Activated CD4-positive, CD25-positive, alpha-beta regulatory T cell treated with anti-CD3 and anti-CD28 coated beads, Interleukin-2, amount 50 U/mL, for 72 hours (primary cell): ENCODE measurements at places on chromosomes 5 and 9.
A peak's percentile ranks its signal among the peaks of the same experiment; 100 is the strongest.

GRCh38 chr5:172740428-172741205 lies 30.4 kb downstream of the DUSP1 start:
- no peak for DNase-seq

DNA sequence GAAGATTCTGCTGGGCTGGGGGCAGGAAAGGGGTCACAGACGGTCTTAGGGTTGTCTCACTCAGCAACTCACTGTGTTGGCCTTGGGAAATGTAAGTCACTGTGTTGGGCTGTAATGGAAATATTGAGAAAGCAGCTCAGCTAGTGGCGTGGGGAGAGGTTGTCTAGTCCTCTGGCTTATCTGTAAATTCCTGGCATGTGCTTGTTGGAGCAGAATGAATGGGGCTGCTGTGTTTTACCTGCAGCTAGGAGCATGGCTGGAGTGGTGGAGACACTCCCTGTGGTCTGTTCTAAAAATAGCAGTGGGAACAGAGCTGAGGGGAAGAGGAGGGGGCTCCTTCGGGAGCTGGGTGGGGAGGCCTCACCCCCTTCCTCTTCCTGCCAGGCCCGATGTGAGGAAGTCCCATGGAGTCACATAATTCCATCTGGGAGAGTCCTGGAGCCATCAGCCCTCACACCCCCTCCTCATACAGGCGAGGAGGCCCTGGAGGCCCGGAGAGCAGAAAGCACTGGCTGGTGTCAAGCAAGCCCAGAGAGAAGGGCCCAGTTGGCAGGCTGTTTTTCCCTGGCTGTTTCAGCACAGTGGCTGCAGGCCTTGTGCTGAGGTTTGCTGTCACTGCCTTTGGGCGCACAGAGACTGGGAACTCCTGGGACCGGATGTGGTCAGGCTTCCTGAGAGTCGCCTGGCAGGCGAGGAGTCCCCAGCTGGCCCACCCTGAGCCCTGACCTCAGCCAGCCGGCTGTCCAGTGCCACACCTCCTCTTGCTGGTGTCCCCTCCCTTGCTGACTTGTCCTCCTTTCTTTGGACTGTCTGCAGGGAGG lies 84.9 kb downstream of the RGS3 start:
- no peak for DNase-seq

DNA sequence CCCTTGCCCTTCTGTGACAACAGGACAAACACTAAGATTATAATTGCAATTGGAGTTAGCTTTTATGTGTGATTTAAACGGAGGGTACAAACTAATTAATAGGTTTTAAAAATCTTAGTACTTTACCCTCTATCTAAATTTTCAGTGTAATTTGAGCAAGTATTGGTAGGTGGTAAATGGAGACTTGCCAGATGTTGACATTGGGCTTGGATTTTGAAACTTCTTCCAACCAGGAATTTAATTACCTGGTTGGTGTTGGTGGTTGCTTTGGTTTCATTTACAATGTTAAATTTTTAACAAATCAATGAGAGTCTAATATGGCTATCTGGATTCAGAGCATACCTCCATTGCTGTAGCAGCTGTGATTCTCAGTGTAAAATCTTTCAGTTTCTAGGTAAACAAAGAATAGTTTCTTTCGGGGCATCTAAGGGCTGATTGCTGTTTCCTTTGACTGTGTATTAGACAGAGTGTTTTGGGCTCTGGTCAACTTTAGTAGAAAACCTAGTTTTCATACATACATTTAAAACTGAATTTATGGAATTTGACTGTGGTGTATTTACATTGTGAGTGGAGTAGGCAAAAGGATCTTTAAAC lies 1.9 kb downstream of the DAPK1 start:
- DNase-seq, result no peak

- DNase-seq, result no peak
These were observed 492.4 kb upstream of the KLF4 start for GRCh38 chr9:107982001-107982400.

GRCh38 chr5:52773342-52773741 lies 14.4 kb upstream of the ITGA1 start:
- no peak for DNase-seq

DNA sequence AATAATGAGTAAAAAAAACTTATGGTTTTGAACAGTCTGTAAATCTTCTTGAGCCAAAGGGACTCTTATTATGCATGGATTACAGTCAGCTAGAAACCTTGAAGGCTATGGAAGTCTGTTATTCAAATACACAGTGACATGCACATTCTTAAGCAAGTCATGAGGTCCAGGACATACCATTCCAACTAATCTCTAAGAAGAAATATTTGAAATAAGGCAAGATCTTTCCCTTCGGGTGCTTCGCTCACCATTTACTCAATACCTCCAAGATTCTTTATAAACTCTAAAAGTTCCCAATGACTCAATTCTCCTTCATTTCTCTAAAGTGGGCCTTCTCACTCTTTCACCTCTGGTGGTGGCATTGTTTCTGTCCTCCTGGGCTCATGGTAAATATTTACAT lies 811.0 kb downstream of the NR2F1-AS1 start:
- DNase-seq, result no peak

DNA sequence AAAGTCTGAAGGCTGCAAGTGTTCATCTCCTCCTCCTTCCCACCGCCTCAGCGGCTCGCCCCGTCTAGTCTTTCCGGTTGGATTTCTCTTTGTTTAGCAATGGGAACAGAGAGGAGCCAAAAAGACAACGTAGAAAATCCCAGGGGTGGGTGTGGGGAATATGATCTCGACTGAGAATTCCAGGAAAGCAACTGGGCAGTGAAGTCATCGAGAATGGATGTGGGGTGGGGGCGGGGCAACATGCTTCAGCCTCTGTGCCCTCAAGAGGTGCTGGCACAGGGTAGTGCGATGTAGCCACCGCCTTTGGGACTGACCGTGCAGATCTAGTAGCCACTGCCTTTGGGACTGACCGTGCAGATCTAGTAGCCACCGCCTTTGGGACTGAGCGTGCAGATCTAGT lies 12.9 kb downstream of the MSX2 start:
- no peak for DNase-seq

DNA sequence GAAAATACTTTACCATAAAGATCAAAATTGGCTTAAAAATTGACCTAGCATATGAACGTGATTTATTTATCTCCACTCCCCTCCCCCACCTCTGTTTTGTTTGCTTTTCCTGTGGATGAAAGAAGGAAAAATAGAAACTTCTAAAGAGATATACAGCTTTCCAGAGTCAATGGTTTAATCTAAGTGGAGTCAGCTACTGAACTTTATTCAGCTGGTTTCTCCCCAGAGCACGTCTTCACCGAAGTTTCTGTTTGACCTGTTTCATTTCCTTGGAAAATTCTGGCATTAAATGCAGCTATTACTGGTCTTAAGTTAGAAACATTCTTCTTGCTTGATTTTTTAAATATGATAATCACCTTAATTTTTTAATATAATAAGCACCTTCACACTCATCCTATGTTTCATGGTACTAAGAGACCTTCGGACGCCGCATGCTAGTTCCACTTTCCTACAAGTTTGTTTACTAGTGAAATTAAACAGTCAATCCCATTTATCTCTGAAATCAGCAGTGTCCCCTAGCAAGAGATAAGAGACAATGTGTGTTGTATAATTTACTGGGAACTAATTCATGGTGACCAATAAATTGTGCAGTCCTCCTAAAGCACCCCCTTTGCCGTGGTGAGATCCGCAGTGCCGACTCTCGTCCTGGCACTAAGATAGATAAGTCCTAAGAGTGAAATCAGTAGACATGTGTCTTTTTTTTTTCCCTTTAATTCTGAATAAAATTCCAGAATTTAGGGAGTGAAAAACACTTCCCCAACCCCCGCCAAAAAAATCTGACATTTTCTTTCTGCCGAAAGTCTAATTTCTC lies 89.9 kb downstream of the ARL15 start:
- no peak for DNase-seq

DNA sequence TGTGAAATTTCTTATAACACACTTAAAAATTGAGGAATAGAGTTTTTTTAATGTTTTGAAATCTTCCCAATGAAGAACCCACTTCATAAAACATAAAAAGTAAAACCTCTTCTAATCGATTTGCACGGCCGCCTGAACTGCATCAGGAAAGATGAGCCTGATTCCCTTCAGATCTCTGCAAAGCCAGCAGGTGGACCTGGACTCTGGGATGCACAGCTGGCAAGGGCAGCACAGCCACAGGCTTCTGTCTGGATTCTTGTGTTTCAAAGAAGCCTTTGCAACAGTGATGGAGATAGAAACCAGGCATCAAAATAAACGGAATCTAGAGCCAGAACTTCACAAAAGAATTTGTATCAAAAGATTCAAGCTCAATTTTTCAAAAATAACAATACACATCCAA lies 36.0 kb upstream of the SPATA31C2 start:
- DNase-seq, result no peak

- no peak for DNase-seq
These were observed 290.6 kb downstream of the FER start for GRCh38 chr5:109038209-109038840.

DNA sequence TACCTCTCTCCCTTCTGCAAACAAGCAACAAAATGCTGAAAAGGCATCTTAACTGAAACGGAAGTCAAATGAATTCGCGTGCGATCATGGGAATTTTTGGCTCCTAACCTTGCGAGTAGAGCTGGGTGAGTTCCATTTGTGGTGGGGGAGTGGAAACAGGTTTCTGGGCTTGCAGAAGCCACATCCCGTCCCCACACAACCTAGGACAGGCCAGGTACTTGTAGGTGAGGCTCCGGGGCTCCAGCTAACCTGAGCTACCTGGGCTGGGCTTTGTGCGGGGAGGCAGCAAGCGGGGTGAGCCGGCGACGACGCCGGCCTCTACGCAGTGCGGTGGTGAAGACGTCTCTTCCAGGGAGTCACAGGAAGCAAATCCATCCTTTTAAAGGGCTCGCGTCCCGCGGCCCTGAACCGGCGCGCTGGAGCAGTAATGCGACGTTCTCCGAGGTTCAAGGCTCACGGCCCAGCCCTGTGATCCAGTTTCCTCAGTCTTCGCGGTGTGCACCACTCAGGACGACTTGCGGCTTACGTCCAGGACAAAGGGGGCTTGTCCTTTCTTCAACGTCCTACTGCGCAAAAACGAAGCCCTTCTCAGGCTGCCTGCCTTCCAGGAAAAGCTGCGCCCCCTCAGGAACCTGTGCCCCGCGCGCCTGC lies 567 bp upstream of the SPIN1 start:
- DNase-seq, result peak; percentile 40

DNA sequence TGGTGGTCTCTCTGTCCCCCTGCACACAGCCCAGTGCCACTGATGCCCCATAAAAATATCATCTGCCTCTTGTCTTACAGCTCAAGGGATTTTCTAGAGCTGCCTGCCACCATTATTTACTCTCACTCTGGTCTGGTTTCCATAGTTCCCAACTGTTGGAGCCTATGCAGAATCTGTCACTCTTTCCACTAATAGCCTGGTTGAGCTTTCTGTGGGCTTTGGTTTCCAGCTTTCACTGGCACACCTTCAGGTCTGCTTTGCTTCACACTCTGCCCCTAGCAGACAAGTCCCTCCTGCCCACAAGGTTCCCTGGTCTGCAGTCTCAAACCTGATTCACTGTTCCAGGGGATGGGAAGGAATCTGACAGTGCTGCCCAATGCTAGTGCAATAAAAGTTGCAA lies 103.0 kb upstream of the FTMT start:
- no peak for DNase-seq

GRCh38 chr5:127834094-127834531 lies 130.9 kb downstream of the CCDC192 start:
- DNase-seq, result no peak

DNA sequence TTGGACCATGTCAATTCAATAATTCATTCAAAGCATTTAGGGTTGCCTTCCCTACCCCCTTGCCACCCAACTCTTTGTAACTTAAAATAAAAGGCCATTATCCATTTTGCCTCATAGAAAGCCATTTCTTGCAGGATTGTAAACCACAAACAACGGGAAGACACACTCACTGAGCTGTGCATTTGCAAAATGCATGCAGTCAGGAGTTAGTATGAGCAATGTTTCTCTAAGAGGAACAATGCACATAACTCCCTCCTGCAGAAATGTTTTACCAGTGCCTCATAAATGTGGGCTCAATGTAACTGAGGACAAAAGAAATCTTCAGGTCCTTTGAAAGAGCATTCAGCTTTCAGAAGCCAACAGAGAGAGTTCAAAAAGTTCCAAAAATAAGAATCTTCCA lies 98.5 kb upstream of the ABCA1 start:
- DNase-seq, result no peak

DNA sequence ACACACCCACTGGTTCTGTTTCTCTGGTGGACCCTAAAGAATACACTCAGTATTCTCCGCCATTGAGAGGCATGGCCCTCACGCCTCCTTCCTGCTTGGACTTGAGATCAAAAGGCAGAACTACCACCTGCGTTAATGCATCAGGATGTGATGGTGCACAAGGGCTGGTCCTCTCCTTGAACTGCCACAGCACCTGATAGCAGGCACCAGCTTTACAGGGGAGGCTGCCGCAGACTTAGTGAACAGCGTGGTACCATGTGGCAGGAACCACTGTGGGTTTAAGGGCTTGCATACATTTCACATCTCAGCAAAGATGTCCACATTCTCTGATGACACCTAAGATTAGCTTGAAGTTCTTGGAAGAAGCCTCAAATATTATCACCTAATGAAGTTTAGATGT lies 208.7 kb downstream of the GADD45G start:
- no peak for DNase-seq

- no peak for DNase-seq
These were observed 244.1 kb downstream of the ADGRV1 start for GRCh38 chr5:90802474-90803317.

DNA sequence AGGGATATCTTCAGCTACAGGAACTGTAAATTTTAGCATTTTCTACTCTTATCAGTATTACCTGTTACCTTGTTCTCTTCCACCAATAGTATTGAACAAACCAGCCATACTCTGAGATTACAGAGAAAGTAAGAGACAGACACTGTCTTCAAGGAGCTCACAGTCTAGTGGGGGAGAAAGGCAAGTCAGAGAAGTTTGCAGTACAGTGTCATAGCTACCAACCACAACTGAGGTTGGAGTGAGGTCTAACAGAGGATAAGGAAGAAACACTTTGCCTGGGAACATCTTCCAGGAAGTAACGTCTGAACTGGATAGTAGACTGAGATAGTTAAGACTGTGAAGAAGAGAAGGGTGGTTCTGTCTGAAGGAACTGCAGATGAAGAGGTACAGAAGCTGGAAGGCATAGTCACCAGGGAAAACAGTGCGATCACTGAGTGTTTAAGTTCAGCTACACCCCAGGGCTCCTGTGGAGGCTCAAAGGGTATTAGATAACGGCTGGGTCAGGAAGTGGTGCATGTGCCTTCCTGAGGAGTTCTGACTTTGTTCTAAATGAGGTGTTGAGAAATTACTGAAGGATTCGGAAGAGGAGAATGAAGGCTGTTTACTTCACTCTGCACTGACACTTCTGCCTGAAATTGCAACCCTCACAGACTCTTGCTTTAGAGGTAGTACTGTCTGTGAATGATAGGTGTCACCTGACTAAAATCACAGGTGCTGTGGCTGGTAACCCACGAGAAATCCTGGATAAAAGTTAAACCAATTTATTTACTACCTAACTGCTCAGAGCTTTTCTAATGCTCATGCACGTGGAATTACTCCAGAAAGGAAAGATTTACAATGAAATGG lies 841.6 kb downstream of the MAT2B start:
- no peak for DNase-seq

GRCh38 chr5:15806613-15807012 lies 306.6 kb downstream of the FBXL7 start:
- no peak for DNase-seq

GRCh38 chr9:100064872-100065581 lies 33.8 kb downstream of the ERP44 start:
- DNase-seq, result no peak

- no peak for DNase-seq
These were observed 615.6 kb downstream of the EBF1 start for GRCh38 chr5:158484150-158484549.
